T1000 (cell line): ENCODE measurements at places on chromosomes 7 and 10.
A peak's percentile ranks its signal among the peaks of the same experiment; 100 is the strongest.

DNA sequence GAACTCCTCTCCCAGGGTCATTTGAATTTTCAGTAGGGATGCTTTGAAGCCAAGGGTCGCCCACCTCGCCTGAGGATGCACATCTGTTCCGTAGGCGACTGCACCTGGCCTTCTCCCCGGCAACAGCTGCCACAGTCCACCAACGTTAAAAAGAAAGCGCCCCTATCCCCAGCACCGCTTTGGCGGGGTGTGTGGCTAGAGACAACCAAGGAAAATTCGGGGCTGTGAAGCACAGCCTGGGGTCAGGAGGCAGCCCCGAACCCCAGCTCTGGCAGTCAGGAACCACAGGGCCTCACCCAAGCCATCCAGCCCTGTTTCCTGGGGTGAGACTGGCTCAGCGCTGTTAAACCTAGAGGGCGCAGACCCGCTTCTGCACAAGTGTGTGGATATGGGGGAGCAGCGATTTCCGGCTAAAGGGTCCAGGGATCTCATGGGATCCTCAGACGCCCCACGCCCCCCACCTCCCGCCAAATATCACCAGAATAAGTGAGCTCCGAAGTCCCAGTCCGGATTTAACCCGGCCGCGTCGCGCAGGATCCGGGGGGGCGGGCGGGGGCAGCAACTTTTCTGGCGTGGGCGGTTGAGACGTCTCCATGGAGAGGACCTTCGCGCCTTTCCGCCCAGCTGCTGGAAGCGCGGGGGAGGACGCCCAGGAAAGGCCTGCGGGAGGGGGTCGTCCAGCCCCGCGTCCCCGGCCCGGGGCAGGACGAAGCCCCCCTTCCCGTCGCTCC lies 822 bp downstream of the ZC3HAV1L start:
- DNase-seq, result no peak

- no peak for DNase-seq
These were observed 219.2 kb downstream of the CAMK1D start for GRCh38 chr10:12568391-12569009.

DNA sequence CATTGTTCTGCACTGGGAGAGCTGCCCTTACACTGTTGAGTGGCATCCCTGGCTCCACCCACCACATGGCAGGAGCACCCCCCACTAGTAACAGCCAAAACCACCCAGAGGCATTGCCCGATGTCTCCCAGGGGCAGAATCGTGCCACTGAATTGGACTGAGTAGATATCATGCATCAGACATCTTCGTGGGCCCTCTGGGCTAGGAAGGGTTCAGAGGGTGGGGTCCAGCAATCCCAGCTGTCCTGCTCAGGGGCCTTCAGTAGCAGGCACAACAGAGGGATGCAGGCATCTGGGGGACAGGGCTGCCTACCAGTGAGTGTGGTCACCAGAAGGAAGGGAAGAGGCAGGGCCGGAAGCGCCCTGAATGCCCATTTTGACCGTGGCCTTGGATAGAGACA lies 119.7 kb upstream of the PPP2R2D start:
- DNase-seq, result no peak

DNA sequence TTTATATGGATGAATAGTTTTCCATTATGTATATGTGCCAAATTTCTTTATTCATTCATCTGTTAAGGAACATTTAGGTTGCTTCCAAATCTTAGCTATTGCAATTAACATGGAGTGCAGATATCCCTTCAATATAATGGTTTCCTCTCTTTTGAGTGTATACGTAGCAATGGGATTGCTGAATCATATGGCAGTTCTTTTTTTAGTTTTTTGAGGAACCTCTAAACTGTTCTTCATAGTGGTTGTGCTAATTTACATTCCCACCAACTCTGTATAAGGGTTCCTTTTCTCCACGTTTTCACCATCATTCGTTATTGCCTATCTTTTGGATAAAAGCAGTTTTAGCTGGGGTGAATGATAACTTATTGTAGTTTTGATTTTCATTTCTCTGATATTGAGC lies 46.5 kb downstream of the FAS start:
- no peak for DNase-seq

DNA sequence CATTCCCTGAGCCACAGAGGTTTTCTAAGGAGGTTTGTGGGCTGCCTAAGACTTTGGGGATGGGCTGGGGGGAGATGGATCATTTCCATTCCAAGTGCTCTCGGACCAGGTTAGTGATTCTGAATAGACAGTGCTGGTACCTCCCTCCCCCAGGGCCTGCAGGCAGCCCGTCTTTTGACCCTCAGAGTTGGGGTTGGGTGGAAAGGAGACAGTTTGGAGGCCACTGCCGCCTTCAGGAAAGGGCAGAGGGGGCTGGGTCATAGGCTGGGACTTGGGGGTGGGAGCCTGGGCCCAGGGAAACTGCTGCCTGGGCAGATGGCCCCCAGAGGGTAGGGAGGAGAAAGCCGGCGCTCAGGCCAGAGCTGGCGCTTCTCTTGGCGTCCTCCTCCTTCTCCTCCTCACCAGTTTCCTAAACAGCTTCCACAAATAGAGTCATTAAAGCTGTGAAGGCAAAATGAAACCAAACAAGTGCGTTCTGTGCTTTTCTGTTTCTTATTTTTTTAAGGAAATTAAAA lies 4.4 kb downstream of the UNC5B start:
- no peak for DNase-seq

- no peak for DNase-seq
These were observed 143.4 kb downstream of the TCF7L2 start for GRCh38 chr10:113093188-113094113.

DNA sequence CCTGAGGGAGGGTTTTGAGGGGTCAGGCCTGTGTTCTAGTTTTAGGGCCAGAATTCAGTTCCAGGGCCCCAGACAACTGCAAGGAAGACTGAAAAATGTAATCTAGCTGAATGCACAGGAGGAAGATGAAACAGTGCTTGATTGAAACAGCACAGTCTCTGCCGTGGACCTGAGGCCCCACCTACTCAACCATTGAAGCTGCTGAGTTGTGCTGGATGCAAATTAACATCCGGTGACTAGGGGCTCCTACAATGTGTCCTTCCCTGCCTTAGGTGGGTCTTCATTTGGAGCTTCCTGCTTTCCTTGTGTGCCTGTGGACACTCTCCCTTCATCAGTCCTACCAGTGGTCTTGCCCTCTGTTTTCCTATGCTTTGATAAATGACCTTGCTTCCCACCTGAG lies 5.7 kb downstream of the GLRX3 start:
- no peak for DNase-seq

GRCh38 chr10:116626815-116627214 lies 6.1 kb downstream of the PNLIPRP2 start:
- DNase-seq, result no peak

DNA sequence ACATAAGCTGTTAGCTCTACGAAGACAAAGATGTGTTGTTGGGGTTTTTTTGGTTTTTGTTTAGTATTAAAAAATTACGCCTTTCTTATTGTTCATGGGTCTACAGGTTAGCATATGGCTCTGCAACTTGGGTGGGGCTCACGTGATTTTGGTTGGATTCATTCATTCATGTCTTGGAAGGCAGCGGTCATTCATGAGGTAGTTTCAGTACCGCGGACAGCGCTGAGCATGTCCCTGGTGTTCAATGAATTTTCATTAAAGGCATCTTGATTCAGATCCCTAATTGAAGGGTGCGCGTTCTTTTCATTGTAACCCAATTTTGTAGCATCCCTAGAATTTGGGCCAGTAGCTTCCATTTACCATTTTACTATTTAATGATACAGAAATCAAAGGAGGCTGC lies 42.9 kb upstream of the TCERG1L start:
- peak; percentile 2 for DNase-seq

GRCh38 chr7:151351967-151352366 lies 10.4 kb downstream of the NUB1 start:
- no peak for DNase-seq
